ENCODE measurements at places on chromosomes 2 and 18. TPM values are rescaled to one million over a fixed set of nuclear protein-coding genes. Genes with fewer than 3 reads are reported as not detected.

Gene CABLES1
- 1.4 TPM for total RNA-seq

Gene CGREF1
- 7.1 TPM for total RNA-seq

GRCh38 chr18:50469380-50469781, 90.5 kb upstream of the MAPK4 start:
- no peaks in the 10 kb centered on the region for H3K36me3 ChIP-seq
- H3K4me3 ChIP-seq: no peak overlapping the region
- H3K27ac ChIP-seq: no peak overlapping the region
- peaks cover 16% of the 10 kb centered on the region for H3K4me1 ChIP-seq
- peak; percentile 33 for DNase-seq
- no peaks in the 10 kb centered on the region for H3K27me3 ChIP-seq

DNA sequence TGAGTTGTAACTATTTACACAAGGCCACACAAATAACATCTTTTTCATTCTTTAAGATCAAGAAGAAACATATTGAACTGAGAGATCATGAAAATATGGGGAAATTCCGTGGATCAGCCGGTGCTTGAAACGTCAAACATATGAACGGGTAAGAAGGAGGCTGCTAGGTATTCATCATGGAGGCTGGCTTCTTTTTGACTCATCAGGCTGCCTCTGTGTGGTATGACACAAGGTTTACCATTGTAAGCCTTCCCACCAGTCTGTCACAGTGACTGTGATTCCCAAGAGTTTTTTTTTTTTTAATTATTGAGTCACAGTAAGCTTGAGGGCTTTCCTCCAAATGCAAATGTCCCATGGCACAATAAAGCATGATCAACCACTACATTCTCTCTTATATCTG, 506.9 kb downstream of the BCL11A start:
- H3K4me3 ChIP-seq: no peak overlapping the region
- H3K27me3 ChIP-seq: no peaks in the 10 kb centered on the region
- no peak for DNase-seq
- no peak overlapping the region for H3K27ac ChIP-seq
- H3K36me3 ChIP-seq: no peaks in the 10 kb centered on the region
- H3K4me1 ChIP-seq: no peaks in the 10 kb centered on the region

DNA sequence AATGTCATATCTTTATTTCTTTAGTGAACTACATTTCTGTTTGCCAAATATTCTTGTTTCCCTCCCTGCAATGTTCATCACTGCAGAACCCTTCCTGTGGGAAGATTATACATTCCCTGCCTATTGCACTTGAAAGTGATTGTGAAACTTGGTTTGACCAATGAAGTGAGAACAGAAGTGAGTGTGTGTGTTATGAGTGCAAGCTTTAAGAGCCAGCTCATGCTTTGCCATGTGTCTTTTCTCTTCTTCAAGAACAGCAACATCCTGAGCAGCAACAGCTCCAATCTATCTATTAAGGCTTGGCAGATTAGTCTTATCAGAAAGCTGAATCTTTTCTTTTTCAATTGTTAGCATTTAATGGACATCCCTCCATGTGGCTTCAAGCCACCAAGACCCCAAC, 42.0 kb upstream of the UBE2E3 start:
- H3K36me3 ChIP-seq: no peaks in the 10 kb centered on the region
- DNase-seq: no peak
- no peak overlapping the region for H3K4me3 ChIP-seq

- H3K4me3 ChIP-seq: no peak overlapping the region
- H3K4me1 ChIP-seq: peaks cover 14% of the 10 kb centered on the region
- no peaks in the 10 kb centered on the region for H3K36me3 ChIP-seq
- H3K27me3 ChIP-seq: no peaks in the 10 kb centered on the region
- no peak for DNase-seq
These were observed 122.7 kb downstream of the CAPN13 start for GRCh38 chr2:30684516-30684915.

GRCh38 chr18:6211174-6211504, 203.6 kb downstream of the L3MBTL4 start:
- no peak for DNase-seq
- H3K36me3 ChIP-seq: no peaks in the 10 kb centered on the region
- H3K27ac ChIP-seq: no peak overlapping the region
- H3K4me3 ChIP-seq: no peak overlapping the region
- H3K4me1 ChIP-seq: no peaks in the 10 kb centered on the region

- H3K4me3 ChIP-seq: no peak overlapping the region
- no peaks in the 10 kb centered on the region for H3K36me3 ChIP-seq
- H3K4me1 ChIP-seq: peaks cover 16% of the 10 kb centered on the region
- H3K27ac ChIP-seq: no peak overlapping the region
These were observed 194.0 kb downstream of the DYSF start for GRCh38 chr2:71647356-71647755.

Gene ZNF532
- total RNA-seq: 54.7 TPM

DNA sequence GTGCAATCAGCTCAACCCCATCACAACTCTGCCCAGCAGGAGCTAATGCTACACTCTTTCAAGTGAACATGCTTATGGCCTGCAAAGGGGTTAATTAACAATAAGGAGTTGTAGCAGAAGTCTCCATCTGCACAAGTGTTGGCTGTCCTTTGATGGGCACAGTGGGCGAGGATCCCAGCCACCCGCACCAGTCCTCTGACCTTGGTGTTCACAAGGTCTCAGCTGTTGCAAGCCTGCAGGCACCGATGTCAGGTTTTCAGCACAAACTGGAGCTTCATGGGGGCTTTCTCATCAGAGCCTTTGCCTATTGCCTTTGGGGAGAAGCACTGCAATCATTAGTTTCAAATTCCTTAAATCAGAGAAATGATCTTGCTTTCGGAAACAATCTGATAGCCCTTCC, 60.9 kb upstream of the TMEM178A start:
- peaks cover 15% of the 10 kb centered on the region for H3K4me1 ChIP-seq
- H3K27me3 ChIP-seq: no peaks in the 10 kb centered on the region
- DNase-seq: no peak
- no peak overlapping the region for H3K27ac ChIP-seq
- H3K36me3 ChIP-seq: no peaks in the 10 kb centered on the region

Gene NTSR2
- not detected for total RNA-seq

DNA sequence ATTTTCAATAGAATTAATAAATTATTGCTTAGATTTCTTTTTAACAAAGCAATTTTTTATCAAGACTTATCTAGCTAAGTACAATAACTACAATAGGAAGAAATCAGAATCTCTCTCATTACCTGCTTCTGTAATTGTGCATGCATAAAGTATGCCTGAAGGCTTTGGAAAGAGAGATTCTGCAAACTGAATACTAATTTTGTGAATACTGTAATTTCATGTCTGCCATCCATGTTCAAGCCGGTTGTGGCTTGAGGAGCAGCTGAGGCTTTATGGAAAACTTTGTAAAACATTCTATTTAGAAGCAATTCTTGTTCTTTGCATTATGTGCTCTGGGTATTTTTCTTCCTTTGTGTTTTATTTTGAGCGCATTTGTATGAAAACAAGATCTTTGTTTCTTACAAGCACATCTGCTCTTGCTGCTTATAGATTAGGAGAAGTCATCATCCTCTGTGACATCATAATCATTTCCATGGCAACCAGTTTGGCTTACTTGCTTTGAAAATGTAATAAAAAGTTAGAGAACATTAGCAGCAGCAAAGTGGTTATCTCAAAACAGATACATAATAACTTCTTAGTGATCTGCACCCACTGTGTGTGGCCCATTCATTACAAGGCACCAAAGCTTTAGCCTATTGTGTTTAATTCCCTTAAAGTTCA, 16.0 kb upstream of the IKZF2 start:
- no peaks in the 10 kb centered on the region for H3K4me1 ChIP-seq
- H3K36me3 ChIP-seq: no peaks in the 10 kb centered on the region
- no peak for DNase-seq
- no peaks in the 10 kb centered on the region for H3K27me3 ChIP-seq
- H3K27ac ChIP-seq: no peak overlapping the region

Measured in gastrocnemius medialis (tissue), 4 donors.